ENCODE measurements at places on chromosomes 2 and 18.

GRCh38 chr2:166238176-166238575 is 110.4 kb upstream of the SCN1A start:
- no peak for DNase-seq

- no peak for DNase-seq
Measured at GRCh38 chr2:102397209-102397608, 25.8 kb upstream of the IL18RAP start.

GRCh38 chr2:95320344-95320712 is 23.2 kb downstream of the KCNIP3 start:
- DNase-seq: no peak

DNA sequence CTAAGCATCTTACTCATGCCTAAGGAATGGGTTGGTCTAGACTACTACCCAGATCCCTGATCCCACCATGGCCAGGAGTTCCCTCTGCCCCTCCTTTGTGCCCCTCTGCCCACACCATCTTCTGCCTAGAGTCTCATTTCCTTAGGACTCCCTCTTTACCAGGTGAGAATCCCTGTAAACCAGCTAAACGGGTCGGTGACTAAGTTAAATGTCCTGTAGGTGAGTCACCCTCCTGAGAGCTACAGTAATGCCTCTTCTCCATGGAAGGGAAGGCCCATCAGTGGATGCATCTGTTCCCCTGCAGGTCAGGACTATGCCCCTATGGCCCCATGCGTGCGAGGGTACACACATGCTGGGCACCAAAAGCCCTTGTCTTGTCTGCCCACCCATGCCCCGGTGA is 25.4 kb downstream of the PTGR3 start:
- no peak for DNase-seq

- peak; percentile 38 for DNase-seq
Measured at GRCh38 chr2:165874445-165875039, 79.0 kb downstream of the TTC21B start.

- DNase-seq: no peak
Measured at GRCh38 chr2:200129721-200130462, 174.5 kb downstream of the MAIP1 start.

GRCh38 chr2:102278720-102279390 is 32.5 kb upstream of the IL1RL1 start:
- DNase-seq: no peak

- peak; percentile 19 for DNase-seq
Measured at GRCh38 chr2:171811245-171811628, 82.8 kb downstream of the SLC25A12 start.

GRCh38 chr2:12678186-12678585 is 38.5 kb upstream of the TRIB2 start:
- DNase-seq: no peak

DNA sequence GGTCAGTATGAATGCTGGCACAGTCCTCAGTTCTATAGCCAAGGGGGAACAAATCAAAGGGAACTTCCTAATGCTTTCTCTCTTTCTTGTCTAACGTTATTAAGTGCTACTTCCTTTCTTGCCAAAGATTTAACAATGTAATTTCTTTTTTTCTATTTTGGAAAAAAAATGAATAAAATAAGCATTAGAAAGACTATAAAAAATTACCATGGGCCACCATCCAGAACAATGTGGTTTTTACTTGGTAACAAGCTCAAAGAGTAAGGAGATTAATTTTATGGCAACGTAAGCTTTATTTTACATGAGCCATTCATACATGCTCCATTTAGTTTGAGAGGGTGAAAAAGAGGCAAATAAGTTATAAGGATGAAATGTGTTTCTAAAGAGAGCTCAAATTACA is 40.1 kb downstream of the SERPINE2 start:
- DNase-seq: no peak

GRCh38 chr2:68932402-68932801 is 20.3 kb downstream of the GKN2 start:
- DNase-seq: no peak

DNA sequence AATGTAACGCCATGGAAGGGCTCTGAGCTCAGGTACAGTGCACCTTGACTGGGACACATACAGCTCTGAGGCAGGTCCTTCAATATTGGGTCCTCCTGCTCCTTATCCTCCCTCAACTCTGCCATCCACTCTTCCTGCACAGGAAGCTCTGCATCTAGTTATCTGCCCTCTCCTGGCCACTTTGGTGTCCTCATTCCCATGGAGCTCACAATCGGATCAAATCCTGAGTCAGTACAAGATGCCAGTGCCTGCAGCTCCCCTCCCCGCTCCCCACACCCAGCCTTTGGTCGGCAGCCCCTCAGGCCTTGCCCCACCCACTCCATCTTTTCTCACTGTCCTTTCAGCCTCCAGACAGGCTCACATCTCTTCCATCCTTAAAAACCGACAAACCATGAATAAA is 58.0 kb downstream of the LRRFIP1 start:
- no peak for DNase-seq

- DNase-seq: peak; percentile 38
Measured at GRCh38 chr18:44637210-44638033, 43.3 kb upstream of the SETBP1 start.

DNA sequence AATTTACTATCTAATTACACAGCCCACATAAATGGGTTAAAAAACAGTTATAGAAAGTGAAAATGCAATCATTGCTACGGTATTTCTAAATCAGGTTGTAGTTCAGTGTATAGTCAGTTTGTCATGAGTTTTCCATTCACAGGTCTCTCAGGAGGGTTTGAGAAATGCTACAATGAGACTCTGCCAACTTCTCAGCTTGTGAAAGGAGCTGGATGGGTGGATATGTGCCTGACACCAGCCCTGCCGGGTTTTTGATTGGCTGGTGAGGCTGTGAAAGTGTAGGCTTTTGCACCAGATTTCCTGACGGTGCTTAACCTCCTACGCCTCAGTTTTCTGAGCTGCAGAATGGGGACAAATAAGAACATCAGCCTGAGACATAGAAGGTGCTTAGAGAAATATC is 102.6 kb upstream of the SMIM21 start:
- no peak for DNase-seq

- no peak for DNase-seq
Measured at GRCh38 chr18:46405832-46406538, 251.0 kb downstream of the LOXHD1 start.

- DNase-seq: no peak
Measured at GRCh38 chr2:2107627-2108026, 223.4 kb downstream of the MYT1L start.

DNA sequence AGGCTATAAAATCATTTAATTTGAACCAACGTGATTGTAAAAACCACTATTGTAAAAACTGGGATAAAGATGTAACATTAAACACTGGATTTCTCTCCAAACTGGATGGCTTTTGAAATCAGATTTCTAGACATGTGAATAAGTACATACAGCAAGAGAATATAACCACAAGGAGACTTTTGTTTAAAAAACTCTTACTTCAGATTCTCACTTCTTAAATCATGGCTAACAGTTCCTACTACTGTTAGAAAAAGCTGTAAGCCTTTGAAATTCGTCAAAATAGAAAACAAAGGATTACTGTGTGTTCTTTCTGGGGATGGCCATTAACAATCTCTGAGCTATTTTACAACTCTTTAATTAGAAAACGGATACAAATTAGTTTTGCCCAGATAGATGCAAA is 39.4 kb upstream of the SH3BP4 start:
- DNase-seq: no peak

DNA sequence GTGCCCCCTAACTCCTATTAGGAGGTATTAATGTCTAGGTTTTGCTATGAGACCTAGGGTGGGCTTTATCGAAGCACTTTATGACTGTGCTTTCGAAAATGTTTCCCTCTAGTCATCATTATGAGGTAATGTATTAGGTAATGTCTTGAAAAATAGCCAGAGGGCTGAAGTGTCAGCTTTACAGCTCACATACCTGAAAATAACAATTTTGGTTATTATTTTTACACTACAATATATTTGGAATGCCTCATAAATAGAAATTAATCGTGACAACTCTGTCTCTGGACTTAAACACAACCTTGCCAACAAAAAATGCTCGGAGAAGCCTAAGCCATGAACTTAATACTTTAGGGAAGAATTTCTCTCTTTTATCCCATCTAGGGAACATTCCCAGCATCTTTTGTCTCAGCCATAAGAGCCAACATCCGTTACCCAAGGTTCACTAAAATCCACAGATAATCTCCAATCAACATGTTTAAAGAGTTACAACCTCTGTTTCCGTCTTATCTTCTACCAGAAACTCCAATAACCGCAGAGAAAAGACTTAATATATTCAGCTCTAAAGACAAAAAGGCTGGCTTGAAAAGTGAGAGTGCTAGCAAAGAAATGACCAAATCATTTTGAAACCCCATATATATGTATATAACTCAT is 130.9 kb upstream of the RND3 start:
- DNase-seq: no peak

DNA sequence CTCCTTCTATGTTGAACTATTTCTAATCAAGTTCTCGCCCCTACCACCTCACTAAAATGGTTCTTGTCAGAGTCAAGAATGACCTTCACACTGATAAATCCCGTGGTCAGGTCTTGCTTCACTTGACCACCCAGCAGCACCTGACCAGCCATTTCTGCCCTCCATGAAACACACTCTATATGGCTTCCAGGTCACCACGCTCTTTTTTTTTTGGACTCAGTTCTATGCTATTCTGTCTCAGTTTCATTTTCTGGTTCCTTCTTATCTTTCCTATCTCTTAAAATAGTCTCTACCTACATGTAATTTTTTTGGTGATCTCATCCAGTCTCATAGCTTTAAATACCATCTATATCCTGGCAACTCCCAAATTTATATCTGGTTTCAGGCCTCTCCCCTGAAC is 11.4 kb downstream of the EIF2AK3 start:
- DNase-seq: no peak

- DNase-seq: no peak
Measured at GRCh38 chr2:20398956-20399567, 47.8 kb upstream of the RHOB start.

GRCh38 chr2:8893978-8894820 is 56.8 kb upstream of the KIDINS220 start:
- DNase-seq: no peak

GRCh38 chr2:156675896-156676295 is 239.7 kb downstream of the GPD2 start:
- no peak for DNase-seq

All from non-pigmented ciliary epithelial cell (primary cell).